Psoas muscle (tissue), 8 donors: ENCODE measurements at places on chromosomes 4 and X. TPM values are rescaled to one million over a fixed set of nuclear protein-coding genes. Genes with fewer than 3 reads are reported as not detected.

GRCh38 chr4:159209249-159209648 is 106.4 kb downstream of the RAPGEF2 start:
- no peaks in the 10 kb centered on the region for H3K36me3 ChIP-seq
- no peak overlapping the region for H3K27ac ChIP-seq
- no peaks in the 10 kb centered on the region for H3K27me3 ChIP-seq
- no peak for DNase-seq
- H3K4me3 ChIP-seq = no peak overlapping the region

DNA sequence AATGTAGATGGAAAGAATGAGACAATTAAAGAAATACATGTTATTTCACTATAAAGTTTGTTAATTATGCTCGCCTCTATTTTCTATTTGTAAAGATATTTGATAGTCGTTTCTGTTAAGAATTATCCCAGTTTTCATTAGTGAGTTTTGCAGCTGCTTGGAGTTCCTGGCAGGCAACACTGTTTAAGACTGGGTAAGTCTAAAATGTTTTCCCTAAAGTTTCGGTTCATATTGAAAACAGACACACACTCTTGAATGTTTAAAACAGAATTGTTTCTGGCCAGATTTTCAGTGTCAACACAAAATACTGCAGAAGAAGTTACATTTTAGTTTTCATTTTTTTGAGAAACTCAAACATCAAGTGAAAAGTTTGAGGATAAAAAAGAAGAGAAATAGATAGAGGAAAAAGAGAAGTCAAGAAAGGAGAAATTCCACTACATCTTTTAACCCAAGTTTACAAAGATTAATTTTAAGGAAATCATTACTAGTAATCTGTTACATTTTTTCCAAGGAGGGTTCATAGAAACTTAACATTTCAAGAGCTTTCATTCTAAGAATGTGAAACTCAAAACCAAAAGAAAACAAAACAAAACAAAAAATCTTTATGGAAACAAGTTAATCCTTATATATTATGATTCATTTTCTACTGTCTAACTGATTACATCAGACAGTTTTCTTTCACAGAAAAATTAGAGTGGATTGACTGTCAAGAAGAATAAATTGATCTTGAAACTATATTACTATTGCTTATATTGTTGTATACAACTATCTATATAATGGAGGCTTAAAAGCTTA is 305.5 kb downstream of the FAT4 start:
- H3K4me1 ChIP-seq = no peaks in the 10 kb centered on the region
- H3K4me3 ChIP-seq = no peak overlapping the region
- no peak overlapping the region for H3K27ac ChIP-seq
- no peak for DNase-seq
- H3K27me3 ChIP-seq = no peaks in the 10 kb centered on the region

- no peak overlapping the region for H3K4me3 ChIP-seq
- no peaks in the 10 kb centered on the region for H3K4me1 ChIP-seq
- DNase-seq = no peak
- peaks cover 98% of the 10 kb centered on the region for H3K36me3 ChIP-seq
- no peaks in the 10 kb centered on the region for H3K27me3 ChIP-seq
- no peak overlapping the region for H3K27ac ChIP-seq
These were observed 35.7 kb upstream of the NKX3-2 start for GRCh38 chr4:13580036-13580435.

ETDA gene
- not detected for total RNA-seq

DNA sequence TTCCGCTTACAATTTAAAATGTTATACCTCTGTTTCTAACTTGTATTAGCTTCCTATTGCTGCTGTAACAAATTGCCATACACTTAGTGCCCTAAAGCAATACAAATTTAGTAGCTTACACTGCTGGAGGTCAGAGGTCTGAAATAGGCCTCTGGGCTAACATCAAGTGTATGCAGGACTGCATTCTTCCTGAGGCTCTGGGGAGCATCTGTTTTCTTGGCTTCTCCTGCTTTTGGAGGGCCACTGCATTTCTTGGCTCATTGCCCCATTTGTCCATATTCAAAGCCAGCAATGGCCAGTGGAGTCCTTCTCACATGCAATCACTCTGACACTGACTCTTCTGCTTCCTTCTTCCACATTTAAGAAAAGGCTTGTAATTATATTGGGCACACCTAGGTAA is 639.8 kb upstream of the INTU start:
- H3K4me3 ChIP-seq = no peak overlapping the region
- no peak overlapping the region for H3K27ac ChIP-seq
- DNase-seq = no peak
- no peaks in the 10 kb centered on the region for H3K36me3 ChIP-seq
- no peaks in the 10 kb centered on the region for H3K27me3 ChIP-seq

DNA sequence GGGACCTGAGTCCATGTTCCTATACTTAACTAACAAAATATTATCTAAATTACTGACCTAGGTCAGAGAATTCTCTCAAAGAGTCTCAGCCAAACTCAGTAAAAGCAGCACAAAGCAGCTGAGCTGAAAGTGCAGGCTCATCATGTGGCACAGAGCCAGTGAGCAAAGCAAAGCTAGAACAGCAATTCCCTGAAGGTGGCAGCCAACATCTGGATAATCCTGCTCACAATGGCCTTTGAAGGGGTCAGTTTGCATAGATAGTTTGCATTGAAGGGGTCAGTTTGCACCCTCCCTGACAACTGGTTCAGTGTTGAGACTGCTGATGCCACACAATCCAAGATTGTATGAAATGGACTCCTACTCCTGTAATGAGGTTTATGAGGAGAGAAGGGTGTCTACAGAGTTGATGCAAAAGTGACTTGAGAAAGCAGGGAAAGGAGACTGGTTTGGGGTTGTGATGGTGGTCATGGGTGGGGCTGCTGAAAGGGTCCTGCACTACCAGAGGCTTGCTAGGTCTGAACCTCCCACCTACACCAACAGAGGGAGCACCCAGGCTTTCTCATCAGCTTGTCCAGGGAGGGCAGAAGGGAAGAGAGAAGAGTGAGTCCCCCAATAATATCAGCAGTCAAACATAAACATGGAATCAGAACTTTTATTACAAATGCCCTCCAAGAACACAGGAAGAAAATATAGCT is 39.7 kb downstream of the TRIM61 start:
- no peaks in the 10 kb centered on the region for H3K4me1 ChIP-seq
- H3K4me3 ChIP-seq = no peak overlapping the region
- H3K27ac ChIP-seq = no peak overlapping the region
- H3K36me3 ChIP-seq = no peaks in the 10 kb centered on the region

CCSER1 gene
- 0.86 TPM for total RNA-seq

DNA sequence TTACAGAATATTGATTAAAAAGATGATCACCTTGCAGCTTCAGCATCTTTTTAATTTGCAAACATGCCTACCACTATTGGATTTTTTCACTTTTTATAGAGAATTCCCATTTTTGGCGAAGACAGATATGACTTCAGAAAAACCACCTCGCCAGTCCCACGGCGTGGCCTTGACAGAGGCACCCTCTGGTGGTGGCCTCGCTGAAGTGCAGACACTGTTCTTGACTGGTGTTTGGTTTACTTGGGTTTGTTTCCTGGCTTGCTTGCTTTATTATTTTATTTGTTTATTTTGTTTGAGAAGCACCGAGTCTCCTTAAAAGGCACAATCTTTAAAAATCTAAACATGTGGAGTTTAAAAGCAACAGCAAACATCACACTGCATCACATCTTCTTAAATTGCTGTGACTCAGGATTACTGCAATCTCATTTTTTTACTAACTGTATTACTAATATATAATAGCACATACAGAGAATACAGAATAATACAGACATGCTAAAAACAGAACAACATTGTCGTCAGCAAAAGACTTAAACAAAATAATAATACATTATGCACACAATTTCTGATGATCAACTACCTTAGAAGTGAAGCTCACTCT is 13.1 kb upstream of the AMTN start:
- no peaks in the 10 kb centered on the region for H3K4me1 ChIP-seq
- no peaks in the 10 kb centered on the region for H3K27me3 ChIP-seq
- peak; percentile 58 for DNase-seq
- H3K4me3 ChIP-seq = no peak overlapping the region
- no peaks in the 10 kb centered on the region for H3K36me3 ChIP-seq
